ENCODE measurements at places on chromosomes 7 and 10.
A peak's percentile ranks its signal among the peaks of the same experiment; 100 is the strongest.

DNA sequence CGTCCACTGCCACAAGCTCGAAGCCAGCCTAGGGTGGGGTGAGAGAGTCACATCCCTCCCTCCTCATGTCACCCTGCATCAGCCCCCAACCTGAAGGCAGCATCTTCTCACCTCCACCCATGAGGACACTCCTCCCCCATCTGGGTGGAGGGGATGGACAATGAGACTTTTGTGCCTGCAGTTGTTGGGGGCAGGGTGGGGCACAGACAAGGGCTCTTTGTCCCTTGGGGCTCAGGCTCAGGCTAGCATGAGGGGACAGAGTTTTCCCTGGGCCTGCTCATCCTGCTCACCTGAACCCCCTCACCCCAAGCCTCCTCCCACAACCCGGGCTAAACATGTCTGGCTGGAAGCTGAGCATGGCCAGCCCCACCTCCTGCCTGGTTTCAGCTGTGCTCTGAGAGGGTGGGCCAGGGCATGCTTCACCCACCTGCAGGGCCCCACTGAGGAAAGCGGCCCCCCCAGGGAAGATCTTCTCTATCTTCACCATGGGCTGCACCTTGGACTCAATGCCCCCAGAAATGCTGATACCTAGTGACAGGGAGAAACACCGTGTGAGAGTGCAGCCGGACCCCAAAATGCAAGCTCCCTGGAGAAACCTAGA lies 9.3 kb downstream of the LZTS2 start:
- no peak for DNase-seq

DNA sequence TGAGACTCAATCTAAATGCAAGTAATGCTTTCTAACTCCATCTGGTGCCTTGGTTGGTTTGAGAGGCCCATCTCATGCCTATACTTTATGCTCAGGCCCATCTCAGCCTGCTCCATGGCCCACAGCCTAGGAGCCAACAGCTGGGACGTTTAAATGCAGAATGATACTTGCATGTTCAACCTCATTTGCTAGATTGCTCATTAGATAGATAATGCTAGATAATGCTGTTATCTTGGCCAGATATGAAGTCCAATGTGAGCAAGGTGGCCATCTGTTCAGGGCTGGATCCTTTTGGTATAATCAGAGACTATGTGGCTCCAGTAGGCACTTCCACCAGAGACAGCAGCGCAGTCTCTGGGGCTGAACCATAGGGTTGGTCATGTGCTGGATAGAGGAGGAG lies 321.6 kb upstream of the PHYHIPL start:
- no peak for DNase-seq

- no peak for DNase-seq
Measured at GRCh38 chr10:123309731-123310130, 155.5 kb downstream of the BUB3 start.

GRCh38 chr7:128059143-128059988 lies 28.1 kb upstream of the LRRC4 start:
- DNase-seq, result no peak

- no peak for DNase-seq
Measured at GRCh38 chr7:15684871-15685270, 1.6 kb downstream of the MEOX2 start.

DNA sequence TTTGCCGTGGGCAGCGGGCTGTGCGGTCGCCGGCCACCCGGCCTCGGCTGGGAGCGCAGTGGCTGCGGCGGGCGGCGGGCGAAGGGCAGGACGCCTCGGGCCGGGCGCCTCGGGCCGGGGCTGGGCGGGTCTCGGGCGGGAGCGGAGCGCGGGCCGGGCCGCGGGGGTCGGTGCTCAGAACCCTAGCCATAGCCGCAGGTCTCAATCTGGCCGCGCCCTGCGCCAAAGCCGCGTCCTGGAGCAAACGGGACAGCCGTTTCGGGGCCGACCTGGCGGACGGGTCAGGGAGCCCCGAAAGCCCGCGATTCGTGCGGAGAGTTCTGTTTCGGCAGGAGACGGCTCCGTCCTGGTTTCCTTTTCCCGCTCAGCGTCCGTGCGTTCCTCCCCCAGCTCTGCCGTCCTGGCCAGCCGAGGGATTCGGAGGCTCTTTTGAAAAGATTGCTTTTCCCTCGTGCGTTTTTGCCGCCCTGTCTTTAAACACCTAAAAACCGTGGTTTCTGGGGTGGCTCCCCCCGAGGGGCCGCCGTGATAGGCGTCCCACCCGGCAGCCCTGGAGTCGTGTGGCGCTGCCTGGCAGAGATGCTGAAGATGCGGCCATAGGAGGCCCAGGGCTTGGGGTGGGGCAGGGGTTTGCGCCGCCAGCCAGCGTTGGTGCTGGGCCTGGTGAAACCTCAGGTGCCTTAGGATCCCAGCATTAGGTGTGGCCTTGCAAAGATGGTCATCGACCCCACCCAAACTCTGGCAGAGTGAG lies 727 bp downstream of the RET start:
- DNase-seq, result no peak

GRCh38 chr7:115683093-115683492 lies 347.5 kb downstream of the TFEC start:
- DNase-seq, result no peak

GRCh38 chr7:81769891-81770727 lies at the start of gene HGF:
Gene HGF (minus strand): TSS chr7:81770047. CDS start chr7:81769971, 76 bp downstream.
- DNase-seq, result no peak

GRCh38 chr10:13092291-13093102 lies 7.5 kb upstream of the OPTN start:
- DNase-seq, result no peak

GRCh38 chr7:22190736-22191135 lies 166.2 kb downstream of the RAPGEF5 start:
- no peak for DNase-seq

- no peak for DNase-seq
Measured at GRCh38 chr7:85489498-85489897, 302.6 kb upstream of the SEMA3D start.

GRCh38 chr7:50405221-50405620 lies 44.9 kb downstream of the FIGNL1 start:
- DNase-seq, result no peak

DNA sequence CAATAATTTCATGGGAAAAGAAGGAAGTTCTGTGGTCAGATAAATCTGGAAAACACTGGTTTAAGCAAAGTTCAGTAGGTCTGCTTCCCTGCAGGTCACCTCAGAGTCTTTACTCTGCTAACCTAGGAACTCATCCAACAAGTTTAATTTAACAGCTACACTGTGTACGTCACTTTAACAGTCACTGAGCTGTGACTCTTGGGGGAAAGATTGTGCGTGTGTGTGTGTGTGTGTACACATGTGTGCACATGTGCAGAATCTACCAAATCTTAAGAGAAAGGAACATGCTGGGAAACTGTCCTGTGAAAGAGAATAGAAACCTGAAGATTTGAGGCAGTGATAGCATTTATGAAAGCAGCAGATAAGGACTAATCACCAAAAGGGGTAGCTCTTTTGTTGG lies 62.6 kb downstream of the IKZF1 start:
- DNase-seq, result no peak

- no peak for DNase-seq
Measured at GRCh38 chr10:968546-969199, 19.6 kb upstream of the GTPBP4 start.

DNA sequence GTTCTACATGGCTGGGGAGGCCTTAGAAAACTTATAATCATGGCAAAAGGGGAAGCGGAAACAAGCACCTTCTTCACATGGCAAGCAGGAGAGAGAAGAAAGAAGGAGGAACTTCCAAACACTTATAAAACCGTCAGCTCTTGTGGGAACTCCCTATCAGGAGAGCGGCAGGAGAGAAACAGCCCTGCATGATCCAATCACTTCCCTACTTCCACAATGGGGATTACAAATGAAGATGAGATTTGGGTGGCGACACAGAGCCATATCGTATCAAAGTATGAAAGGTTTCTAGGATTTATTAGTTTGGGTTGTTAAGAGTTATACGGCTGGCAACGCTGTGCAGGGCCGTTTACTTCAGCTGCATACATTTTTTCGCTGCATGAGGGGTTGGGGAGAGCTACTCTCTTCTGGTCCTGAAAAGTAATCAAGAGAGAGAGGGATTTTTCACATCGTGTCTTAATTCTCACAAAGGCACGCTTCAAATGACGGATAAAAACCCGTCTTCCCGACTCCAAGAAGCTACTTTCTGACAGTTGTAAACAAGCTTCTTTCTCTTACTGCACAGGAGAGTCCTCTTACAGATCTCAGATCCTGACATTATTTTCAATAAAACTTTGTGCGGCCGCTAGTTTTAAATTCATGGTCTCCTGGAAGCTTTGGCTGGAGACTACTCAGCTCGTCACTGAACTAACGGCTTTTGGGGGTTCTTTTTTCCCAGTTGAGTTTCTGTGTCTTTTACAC lies 751 bp upstream of the GTPBP10 start:
- no peak for DNase-seq

DNA sequence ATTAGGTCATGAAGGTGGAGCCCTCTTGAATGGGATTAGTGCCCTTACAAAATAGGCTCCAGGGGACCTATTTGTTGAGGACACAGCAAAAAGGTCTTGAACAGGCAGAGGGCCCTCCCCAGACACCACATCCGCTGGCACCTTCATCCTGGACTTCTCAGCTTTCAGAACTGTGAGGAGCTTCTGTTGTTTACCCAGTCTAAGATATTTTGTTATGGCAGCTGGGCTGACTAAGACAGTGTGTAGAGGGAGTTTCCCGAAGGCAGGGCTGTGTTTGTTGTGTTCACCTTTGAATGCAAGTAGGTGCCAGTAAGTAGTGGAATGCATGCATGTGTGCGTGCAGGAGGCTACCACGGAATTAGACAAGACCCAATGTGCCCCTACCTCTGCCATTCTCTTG lies 106.7 kb downstream of the PTPRE start:
- no peak for DNase-seq

- no peak for DNase-seq
Measured at GRCh38 chr7:158050441-158050977, 537.1 kb downstream of the PTPRN2 start.

DNA sequence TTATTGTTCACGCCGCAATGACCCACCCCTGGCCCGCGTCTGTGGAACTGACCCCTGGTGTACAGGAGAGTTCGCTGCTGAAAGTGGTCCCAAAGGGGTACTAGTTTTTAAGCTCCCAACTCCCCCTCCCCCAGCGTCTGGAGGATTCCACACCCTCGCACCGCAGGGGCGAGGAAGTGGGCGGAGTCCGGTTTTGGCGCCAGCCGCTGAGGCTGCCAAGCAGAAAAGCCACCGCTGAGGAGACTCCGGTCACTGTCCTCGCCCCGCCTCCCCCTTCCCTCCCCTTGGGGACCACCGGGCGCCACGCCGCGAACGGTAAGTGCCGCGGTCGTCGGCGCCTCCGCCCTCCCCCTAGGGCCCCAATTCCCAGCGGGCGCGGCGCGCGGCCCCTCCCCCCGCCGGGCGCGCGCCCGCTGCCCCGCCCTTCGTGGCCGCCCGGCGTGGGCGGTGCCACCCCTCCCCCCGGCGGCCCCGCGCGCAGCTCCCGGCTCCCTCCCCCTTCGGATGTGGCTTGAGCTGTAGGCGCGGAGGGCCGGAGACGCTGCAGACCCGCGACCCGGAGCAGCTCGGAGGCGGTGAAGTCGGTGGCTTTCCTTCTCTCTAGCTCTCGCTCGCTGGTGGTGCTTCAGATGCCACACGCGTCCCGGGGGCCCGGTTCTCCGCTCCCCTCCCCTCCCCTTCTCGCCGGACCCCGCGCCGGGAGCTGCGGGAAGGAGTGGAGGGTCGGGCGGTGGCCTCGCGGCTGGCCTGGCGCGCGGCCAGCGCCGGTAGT lies at the start of gene CBX3:
TSS of gene CBX3 (plus strand) at position 499 of the 772 bp plus-strand sequence. CDS start 1,254 bp downstream, outside the sequence.
- DNase-seq, result peak; percentile 76

DNA sequence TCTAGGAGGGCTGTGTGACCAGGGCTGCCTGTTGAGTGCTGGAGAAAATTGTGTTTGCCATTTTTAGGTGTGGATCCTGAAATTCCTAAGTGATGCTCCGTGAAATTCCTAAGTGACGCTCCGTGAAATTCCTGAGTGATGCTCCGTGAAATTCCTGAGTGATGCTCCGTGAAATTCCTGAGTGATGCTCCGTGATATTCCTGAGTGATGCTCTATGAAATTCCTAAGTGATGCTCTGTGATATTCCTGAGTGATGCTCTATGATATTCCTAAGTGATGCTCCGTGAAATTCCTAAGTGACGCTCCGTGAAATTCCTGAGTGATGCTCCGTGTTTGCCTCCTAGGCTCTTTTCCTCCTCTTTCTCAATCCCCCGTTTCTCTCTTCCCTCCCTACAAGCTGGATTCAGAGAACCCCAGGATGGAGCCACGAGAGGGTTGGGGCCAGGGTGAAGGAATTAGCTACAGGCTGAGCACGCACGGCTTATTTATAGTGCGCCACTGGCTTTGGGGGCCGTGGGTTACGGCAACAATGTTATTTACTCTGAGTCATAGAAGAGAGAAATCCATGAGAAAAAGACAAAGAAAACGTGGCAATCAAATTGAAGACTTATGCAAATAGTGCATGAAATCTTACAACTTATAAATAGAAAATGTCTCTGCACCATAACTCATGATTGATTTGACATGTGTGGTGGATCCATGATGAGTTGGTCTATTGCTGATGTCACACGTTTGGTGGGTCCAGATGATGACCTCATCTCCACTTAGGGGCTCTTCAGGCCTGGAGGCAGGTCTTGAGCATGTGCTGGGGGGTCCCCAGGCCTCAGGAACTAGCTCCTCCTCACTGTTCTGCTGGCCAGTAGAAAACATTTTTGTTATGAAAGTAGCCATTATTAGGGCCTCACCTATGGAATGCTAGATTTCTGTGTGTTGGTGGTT lies 224.6 kb downstream of the WDR37 start:
- no peak for DNase-seq

DNA sequence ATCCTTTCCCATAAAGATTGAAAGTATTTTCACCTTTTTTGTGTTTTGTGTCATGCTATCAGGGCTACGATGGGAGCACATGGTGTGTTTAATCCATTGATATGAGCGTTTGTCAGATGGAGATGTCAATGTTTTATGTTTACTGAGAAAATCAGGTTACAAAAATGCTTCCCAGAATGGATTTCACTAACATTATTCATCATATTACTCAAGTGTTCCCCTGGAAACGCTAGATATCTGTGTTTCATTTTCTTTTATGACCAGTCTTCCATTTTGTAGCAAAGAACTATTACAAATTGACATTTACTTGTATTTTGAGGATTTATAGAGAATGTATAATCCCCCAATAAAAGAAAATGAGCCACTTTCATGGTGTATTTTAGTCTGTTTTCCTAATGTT lies 293.5 kb upstream of the AKR1E2 start:
- no peak for DNase-seq

DNA sequence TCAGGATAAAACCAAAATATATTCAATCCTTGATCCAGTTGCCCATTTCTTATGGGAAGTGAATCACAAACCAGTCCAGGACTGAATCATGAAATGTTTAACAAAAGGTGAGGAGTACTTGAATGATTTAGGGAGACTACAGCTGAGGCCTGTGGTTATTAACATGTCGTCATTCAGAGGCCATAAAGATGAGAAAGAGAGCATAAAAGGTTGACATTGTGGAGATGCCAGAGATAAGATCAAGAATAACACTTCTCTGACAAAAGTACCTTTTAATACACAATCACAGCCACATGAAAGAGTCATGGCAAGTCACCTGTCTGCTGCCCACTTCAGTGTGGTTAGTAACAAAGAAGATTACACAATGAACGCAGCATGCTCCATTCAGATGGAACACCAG lies 1195.7 kb upstream of the SORCS1 start:
- no peak for DNase-seq

- DNase-seq, result no peak
Measured at GRCh38 chr7:125431349-125431748, 501.7 kb upstream of the POT1 start.

All from T follicular helper cell (primary cell).